ENCODE measurements at places on chromosomes 12 and 14.

DNA sequence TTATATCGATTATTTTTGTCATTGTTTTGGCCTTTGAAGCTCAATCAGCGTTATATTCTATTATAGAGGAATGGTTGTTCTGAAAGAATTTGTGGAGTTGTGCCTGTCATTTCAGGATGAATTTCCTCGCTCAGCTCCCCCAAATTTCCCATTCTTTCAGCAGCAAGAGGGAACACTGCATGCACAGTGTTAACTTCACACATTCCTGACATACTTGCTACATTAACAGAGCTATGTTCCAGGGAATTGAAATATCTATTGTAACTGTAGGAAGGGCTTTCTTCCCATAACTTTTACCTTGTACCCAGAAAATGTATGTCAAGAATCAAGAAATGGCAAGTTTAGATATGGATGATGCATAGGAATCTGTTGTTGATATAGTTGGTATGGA lies 379.0 kb downstream of the LRIG3 start:
- no peak for DNase-seq

DNA sequence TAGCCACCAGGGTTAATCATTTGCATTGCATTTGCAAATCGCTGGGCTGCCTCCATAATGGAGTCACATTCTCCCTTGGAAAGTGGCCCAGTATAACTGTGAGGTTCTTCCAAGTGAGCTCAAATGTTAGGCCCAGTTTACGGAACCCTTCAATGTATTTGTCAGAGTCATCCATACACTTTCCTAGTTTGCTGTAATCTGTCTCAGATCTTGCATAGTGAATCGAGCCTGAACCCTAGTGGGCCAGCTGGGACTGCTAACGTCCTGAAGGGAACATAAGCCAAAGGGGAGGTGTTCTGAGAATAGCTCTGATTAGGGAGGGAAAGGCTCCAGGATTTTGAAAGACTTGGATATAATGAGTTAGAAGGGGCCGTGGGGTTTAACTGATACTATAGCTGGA lies 406.3 kb downstream of the SLC6A15 start:
- DNase-seq = no peak

DNA sequence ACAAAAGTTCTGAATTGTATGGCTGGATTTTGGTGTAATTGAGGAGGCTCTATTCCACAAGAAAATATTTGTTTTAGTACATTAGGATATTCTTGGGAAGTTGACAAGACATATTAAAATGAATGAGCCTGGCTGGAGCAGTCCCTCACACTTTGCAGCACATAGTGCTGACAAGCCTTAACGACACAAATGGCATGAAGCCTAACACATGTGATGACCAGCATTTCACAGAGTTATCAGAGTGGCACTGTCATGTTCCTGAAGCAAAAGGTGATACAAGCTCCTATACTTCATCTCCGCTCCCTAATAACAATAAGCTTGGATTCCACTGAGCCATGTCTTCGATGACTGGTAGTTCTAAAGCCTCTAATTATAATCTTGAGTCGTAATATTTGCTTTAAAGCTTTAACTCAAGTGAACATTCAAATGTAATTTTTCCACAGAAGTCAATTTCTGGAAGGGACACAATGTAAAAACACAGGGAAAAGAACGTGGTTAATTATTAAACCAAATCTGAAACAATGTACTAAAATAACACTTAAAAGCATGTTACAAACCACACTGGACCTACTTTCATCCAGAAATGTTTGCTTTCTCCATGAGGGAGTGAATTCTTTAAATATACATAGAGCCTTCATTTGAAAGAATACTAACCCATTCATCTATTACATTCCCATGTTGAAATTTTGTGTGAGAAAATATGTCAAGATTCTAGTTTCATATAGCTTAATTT lies 49.6 kb downstream of the GRIP1 start:
- no peak for DNase-seq

DNA sequence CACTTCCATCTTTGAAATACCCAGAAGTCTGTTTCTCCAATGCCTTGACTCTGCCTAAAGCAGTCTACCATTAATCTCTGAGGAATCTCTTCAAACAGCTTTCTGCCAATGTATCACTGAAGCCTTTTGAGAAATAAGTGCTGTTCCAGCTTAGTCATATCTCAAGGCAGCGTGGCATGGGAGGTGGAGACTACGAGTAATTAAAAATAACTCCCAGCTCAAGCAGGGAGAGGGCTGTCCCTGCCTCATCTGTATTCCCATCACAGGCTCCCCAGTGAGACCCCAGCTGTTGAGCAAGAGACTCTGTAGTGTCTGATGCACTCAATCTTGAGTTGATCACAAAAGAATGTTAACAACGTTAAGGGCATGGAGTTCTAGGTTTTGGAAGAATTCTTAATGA lies 700.6 kb downstream of the DIO2 start:
- DNase-seq = no peak

GRCh38 chr14:86311151-86311550 lies 781.2 kb downstream of the FLRT2 start:
- DNase-seq = no peak

GRCh38 chr12:46970636-46971035 lies 108.8 kb upstream of the PCED1B start:
- DNase-seq = no peak

DNA sequence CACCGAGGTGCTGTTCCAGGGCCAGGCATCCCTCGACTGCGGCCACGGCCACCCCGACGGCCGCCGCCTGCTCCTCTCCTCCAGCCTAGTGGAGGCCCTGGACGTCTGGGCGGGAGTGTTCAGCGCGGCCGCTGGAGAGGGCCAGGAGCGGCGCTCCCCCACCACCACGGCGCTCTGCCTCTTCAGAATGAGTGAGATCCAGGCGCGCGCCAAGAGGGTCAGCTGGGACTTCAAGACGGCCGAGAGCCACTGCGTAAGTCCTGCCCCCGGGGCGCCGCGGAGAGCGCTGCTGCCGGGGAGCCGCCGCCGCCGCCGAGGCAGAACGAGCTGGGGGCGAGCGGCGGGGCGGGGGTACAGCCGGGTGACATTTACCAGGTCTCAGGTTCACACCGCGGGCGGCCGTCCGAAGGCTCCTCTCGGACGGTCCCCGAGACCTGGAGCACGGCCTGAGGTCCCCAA lies 1.4 kb downstream of the PLXNC1 start:
- no peak for DNase-seq

DNA sequence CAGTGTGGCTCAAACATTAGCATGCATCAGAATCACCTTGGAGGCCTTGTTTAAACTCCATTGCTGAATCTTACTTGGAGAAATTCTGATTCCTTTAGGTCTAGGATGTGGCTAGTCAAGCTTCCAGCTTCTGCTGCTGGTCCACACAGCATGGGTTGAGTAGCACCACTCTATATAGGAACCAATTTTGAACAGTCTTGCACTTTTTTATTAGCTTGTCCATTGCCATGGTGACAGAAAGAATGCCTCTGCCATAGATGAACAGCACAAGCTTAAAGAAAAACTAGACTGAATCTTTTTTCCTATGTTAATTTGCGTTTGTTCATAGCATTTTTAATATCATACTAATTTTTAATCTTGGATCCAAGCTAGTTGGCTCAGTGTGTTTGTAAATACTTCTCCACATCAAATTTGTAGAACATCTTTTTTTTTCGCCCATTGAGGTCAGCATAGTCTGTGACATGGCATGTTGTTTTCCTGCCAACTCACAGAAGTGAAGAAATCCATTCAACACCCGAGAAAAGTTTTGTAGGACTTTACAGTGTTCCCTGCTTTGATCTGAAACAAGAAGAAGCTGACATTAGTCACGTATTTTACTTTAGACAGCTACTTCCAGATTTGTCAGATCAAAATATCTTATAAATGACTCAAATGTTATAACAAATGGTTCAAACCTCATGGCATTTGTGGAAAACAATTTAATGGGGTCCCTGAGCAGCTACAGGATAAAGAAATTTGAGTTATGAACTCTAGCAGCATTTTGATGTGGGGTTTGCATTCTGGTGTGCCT lies 438.8 kb downstream of the EGLN3 start:
- DNase-seq = no peak

DNA sequence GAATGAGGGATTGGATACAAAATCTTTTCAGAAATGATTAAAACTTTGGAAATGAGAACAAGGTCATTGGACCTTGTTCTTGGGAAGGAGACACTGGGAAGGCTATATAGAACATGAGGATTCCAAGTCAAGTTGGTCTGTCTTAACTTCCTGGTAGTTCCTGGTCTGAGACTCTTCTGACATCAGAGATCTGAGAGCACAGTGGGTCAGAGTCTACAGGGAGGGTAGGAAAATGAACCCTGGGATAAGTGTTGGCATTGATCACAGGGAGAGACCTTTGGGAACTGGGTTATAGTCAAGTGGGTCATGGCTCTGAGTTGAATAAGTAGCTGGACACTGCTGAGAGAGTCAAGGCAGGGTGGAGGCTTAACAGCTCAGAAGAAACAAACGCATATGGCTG lies 17.3 kb upstream of the KCNA1 start:
- no peak for DNase-seq

DNA sequence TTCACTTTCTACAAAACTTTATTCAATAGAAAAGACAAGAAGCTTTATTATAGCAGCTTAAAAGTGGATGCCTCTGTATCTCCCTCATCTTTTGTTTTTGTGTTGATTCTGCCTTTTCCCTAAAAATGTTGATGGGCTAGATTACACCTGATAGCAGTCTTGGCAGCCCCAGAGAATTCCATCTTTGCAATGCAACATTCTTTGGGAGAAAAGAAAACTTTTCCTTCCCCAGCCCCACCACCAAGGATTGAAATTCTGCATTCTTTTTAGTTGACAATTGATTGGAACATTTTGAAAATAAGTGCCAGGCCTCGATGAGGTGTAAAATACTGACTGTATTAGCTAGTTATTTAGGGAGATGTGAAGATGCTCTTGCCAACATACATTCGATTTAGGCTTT lies 306.8 kb upstream of the G2E3 start:
- DNase-seq = no peak

DNA sequence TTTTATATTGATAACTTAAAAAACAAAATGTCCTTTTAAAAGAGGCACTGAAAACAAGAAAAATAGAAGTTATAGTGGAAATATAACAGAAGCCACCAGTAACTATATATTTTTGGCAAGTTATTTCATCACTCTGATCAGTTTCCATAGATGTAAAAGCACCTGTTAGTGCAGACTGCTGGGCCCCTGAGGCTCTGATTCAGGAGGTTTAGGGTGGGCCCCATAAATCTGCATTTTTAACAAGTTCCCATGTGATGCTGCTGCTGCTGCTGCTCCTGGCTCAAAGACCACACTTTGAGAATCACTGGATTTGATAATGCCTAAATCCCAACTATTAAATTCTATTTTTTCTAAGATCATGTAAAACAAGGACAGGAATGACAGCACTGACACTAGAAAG lies 251.1 kb downstream of the MED13L start:
- no peak for DNase-seq

- DNase-seq = no peak
Measured at GRCh38 chr12:58099476-58099875, 158.1 kb downstream of the ATP23 start.

DNA sequence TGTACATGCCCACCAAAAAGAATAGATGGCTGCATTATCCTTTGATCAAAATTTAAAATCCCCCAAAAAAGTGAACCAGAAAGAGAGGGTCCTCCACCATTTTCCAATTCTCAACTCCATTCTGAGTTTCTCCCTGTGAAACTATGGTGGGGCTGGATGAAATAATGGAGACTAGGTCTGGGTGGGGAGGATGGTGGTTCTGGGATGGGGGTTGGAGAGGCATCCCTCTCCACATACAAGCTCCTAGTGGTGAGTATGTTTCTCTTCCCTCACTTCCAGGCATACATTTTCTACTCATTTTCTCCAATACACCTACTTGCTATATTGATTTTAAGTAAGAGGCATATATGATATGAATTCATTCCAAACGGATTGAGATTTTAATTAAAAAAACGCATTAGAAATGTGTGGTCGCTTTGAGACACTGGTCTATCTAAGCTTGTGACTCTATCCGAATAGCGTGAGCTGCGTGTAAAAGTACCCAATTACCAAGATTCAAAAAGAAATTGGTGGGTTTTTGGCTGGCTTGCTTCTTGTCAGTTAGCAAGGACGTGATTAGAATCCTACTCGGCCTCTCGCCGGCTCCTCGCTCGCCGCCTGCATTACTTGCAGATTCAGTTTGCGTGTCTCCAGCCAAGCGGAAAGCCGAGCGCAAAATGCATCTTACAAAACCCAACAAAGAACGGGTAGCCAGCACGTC lies 3.4 kb downstream of the ASCL1 start:
- no peak for DNase-seq

- DNase-seq = peak; percentile 60
Measured at GRCh38 chr14:22386924-22387775, 201.9 kb downstream of the DAD1 start.

DNA sequence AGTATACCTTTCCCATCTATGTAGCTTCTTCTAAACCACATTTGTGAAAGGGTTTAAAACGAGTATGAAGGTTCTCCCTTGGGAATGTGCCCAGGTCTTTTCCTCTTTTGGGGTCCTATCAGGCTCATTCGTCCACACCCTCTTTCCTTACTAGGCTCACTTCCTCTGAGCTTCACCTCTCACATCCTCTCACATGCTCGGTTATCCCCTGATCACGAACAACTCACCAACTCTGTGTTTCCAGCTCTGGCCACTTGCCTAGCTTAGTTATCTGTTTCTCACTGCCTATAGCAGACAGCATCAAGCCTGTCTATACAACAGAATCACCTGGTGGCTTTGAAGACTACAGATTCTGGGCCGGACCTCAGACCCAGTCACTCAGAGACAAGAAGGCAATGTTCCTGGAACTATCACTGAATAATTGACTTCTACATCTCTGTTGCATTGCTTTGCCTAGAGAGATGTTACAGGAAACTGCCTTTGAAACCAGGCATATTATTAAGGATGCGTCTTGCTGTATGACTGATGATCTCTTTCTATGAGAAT lies 158.2 kb downstream of the FOXN3 start:
- DNase-seq = no peak

GRCh38 chr12:77323788-77324415 lies 258.5 kb upstream of the E2F7 start:
- DNase-seq = no peak

GRCh38 chr14:44756554-44756953 lies 205.2 kb downstream of the KLHL28 start:
- no peak for DNase-seq

DNA sequence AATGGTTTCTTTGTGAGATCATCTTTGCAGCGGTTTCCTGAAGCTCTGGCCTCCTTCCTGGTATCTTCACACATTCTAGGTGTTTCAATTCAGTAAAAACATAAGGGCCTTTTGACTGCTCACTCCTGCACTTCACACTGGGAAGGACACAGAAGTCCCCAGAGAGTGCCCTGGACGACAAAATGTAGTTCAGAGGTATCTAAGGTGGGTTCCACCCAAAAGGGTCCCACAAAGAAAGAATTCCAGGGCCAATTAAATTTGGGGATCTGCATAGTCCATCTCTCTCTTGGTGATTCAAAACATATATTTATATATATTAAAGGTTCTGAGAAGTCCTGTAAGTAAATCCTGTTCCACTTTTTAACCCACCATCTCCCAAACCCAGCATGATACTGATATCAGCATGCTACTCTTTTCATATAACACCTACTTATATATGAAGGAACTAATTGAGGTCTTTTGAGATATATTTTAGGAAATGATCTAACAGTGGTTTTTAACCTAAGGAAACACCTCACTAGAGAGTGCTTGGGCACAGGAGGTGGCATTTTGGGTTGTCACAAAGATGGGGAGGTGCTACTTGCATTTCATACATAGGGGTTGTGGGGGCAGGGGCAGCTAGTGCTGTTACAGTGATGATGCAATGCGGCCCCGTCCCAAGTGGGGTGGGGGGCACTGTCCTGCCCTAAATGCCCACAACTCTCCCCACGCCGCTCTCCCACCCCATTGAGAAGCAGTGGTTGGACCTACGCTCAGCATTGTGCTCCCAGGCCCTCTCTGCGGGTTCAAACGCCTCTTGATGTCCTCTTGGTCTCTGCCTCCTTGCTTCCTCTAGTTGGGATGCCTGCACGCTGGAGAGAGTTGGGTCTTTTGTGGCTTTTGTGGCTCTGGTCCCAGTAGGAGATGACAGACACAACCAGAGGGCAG lies 109.4 kb downstream of the ARF6 start:
- no peak for DNase-seq

All from RKO (cell line).